NCI-H1092 (cell line): ENCODE measurements at places on chromosomes 12 and 14.

GRCh38 chr12:124190312-124191023 is 104.4 kb upstream of the RFLNA start:
- no peak for DNase-seq

GRCh38 chr14:91987192-91987591 is 39.7 kb upstream of the FBLN5 start:
- DNase-seq = no peak

- no peak for DNase-seq
These were observed 41.5 kb upstream of the ANKS1B start for GRCh38 chr12:100026241-100026640.

DNA sequence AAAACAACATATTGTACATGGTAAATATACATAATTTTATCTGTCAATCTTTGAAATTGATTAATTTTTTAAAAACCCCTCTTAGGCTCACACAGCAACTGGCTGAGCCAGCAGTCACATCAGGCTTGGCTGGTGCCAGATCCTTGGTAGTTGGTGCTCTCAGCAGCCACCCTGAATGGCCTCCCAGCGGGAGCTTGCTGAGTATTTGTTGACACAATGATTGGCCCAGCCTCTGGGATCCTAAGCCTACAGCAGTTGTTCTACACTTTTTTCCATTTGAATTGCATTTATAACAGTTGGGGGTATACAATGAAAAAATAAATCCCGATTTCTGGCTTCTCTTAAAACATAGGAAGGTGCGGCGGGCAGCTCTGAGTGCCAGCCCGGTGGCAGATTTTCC is 11.1 kb downstream of the PRKAB1 start:
- peak; percentile 87 for DNase-seq

DNA sequence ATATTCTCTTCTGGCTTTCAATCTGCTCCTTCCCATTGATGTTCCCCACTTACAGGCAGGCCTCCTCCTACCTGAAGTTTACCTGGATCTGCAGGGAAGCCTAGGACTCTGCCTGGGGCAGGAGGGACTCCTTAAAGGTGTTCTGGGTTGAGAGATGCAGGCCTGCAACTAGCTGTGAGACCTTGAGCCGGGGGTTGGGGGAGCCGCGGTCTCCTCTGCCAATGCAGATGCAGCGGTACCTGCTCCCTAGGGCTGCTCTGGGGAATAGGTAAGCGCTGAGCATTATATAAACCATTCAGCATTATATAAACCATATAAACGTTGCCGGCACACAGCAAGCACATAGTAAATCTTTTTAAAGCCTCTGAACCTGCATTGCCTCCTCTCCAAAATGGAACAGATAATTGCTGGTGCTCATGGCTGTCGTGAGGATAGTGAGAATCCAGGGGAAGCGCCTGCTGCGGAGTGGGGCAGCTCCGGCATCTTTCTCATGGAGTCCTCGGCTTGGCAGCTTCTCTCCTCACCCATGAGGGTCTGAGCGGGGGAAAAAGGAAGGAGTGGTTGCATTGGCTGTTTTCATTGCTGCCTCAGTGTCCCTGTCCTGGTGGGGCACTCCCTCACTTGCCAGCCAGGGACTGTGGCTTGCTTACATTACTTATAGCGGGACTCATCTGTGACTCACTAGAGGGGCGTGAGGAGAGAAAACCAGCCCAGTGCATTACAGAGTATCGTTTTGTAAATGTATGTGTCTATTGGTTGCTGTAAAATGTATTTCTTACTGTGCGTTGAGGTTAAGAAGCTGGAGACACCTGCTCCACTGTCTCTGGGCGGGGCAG is 12.5 kb upstream of the KRT80 start:
- no peak for DNase-seq

DNA sequence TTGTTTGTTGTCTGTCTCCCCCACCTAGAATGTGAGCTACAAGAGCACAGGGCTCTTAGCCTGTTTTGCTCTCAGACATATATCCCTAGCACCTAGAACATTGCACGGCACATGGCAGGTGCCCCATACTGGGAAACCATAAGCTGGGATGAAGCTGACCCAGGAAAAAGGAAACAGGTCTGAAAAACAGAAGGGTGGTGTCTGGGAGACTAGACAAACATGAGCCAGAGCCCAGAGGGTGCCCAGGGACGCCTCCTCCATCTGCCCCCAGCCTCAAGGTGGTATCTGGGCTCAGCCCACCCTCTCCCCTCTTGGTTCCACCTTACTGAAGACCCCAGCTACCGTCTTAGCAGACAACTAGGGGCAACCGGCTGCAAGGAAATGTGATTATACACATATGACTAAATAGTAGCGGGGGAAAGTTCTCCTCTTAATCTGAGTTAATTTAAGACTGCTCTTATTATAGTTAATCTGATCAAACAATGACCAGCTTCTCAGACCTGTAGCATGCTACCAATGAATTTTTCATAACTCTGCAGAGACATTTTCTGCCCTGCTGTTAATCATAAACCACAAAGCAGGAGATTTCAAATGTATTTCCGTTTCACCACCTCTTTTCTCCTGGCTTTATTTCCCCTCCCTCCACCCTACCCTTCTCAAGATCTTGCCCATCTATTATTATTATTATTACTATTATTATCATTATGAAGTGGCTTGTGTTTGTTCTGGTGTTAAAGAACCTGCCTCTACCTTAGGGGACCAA is 31.9 kb downstream of the KSR2 start:
- no peak for DNase-seq

DNA sequence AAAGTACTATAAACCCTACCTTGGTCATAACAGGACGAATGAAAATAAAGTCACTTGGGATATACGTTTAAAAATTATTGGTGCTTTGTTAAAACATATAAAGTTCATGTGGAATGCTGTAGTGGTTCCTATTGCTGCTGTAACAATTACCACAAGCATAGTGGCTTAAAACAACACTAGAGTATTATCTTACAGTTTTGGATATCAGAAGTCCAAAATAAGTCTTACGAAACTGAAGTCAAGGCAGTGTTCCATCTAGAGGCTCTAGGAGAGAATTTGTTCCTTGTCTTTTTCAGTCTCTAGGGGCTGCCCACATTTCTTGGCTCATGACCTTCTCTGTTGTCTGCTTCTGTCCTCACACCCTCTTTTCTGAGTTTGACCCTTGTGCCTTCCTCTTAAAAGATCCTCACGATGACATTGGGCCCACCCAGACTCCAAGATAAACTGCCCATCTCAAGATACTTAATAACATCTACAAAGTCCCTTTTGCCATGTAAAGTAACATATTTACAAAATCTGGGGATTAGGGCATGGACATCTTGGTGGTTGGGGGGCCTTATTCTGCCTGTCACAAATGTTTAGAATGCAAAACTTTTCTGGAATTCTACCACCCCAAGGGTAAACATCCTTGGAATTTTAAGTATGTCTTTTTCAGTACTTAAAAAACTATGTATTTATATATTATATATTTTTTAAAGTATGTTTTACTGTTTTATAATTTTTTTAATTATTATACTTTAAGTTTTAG is 178.1 kb downstream of the ETNK1 start:
- no peak for DNase-seq

DNA sequence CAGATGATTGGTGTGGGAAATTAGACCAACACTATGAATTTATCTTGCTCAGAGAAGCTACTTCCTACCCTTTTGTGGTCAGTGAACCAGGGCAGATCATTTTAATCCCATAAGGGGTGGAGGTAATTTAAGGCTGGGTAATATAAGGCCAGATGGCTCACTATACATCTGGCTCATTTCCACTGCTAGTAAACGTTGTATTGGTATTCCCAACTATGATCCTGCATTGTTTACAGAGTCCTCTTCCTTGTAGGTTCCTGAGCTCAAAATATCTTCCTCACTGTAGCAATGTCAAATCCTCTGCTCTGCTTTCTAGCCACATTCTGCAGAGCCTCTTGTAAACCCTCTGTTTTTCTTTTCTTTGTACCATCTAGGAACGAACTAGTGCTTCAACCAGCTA is 93.0 kb upstream of the MGAT4C start:
- no peak for DNase-seq

DNA sequence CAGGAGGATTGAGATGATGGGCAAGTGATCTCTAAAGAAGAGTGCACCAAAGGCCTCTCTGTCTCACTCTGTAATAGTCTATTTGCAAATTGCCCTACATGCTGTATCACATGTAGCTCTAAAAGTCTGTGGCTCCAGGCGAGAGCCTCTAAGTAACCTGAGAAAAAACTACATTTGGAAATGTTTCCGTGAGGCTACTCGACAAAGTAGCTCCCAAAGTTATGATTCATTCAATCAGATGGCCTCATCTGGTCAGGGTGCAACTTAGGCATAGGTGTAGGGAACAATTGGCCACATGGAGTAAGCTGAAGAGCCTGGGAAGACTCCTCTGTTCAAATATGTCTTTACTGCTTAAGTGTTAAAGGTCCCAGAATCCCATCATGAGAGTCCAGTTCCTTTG is 155.4 kb upstream of the PLEKHG7 start:
- no peak for DNase-seq

- DNase-seq = peak; percentile 26
These were observed 22.2 kb downstream of the MANSC1 start for GRCh38 chr12:12327802-12328201.

GRCh38 chr14:89243741-89244140 is 173.3 kb downstream of the FOXN3 start:
- DNase-seq = no peak

- no peak for DNase-seq
These were observed 11.1 kb upstream of the CNTN1 start for GRCh38 chr12:40681148-40681547.

DNA sequence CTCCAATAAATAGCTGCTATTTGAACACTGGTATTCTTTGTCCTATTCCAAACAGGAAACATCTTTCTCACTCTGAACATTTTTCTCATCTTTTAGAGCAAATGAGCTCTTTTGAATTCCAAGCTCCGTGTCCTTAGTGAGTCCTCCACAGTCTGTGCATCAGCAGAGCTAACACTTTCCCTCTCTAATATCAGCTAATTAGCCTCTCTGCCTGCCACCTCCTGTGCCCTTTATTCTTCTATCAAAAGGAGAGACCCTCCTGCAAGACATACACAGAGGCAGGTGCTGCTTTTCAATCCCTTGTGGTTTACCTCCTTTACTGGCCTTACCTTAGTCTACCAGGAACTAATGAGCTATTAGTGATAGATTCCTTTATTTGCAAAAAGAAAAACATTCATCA is 178.5 kb downstream of the SLC35F4 start:
- DNase-seq = peak; percentile 53

DNA sequence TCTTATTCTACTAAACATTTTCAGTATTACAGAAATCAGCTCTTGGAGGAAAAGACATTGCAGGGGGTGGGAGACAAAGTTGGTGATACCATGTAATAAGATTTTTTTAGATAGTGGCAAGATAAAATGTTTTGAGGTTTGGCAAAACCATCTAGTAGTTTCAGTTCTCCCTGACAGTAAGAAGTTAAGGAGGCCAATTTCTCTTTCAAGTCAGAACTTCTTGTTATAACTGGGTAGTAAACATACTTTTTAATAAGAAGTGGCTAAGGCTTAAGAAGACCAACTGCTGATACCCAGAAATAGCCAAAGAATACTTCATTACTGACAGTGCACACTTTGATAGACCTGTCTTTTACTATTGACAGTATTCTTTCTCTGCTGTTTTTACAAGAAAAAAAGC is 452.3 kb downstream of the DIO2 start:
- DNase-seq = no peak

GRCh38 chr12:18457362-18457761 is 196.0 kb downstream of the PIK3C2G start:
- DNase-seq = no peak

GRCh38 chr14:30786701-30787100 is 87.7 kb upstream of the COCH start:
- no peak for DNase-seq

GRCh38 chr14:24674204-24674970 is 40.4 kb upstream of the GZMB start:
- DNase-seq = no peak

DNA sequence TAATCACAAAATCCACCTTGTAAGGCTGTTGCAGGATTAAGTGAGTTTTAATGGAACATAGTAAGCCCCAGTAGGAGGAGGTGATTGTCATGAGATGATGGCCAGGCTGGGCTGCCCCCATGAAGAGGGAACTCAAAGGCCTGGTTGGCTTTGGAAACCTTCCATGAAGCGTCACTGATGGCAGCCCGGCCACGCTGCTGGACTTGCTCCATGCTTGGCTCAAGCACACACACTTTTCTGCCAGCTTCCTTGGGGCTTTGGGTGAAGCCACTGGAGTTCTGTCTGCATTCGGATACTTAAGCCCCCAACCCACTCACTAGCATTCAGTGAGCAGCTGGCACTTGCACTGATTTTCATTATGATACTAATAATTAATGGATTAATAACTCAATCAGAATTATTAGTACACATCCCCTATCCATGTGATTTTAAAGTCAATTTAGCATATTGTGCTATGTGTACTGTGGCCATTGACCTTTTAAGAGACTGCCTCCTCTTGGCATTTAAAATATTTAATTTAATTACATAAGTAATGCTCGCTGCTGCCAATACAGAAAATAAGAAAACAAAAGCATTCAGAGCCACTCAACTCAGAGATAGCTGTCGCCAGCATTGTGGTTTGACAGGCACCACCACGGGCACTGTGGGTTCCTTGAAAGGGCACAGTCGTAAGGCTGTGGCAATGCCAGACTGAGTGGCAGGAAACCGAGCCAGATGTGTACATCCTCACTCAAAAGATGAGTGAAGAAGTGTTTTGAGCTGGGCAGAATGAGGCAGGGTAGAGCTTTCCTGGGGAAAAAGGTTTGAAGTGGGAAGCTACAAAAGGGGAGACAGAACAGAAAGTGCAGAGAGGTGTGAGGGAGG is 15.9 kb downstream of the KRT85 start:
- no peak for DNase-seq

DNA sequence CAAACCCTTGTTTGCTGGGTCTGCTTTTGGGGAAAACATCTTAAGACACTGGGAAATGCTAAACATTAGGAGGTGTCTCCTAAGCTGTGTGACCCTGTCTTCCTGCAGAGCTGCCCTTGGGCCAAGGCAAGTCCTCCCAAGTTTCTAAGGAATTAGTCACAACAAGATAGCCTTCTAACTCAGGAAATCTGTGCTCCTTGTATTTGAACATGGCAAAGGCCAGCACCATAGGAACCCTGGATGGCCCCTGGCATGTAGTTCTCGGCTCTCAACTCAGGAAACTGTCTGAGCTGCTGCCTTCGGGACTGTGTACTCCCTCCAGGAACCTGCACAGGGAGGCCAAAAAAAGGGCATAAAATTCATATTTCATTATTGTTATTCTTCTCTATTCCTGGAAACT is 37.6 kb upstream of the LTBP2 start:
- no peak for DNase-seq

GRCh38 chr14:101289230-101289690 is 272.0 kb upstream of the DIO3 start:
- DNase-seq = no peak

DNA sequence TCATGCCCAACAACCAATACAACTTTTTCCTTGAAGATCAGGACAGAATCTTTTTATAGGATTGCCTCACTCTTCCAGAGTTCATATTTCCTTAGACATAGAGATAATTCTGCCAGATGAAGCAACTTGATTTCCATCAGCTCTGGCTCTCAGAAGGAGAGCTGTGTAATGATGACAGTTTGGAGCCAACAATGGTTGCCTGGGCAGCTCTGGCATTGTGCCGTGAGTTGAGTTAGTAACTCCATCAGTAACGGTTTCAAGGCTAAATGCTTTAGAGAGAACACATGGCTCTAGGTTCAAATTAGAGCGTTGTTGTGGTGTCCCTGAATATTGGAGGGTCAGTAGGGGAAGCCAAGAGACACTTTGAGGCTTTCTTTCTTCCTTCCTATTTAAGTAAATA is 501.7 kb upstream of the SEL1L start:
- DNase-seq = no peak

GRCh38 chr14:23566778-23567185 is 809 bp downstream of the AP1G2 start:
- DNase-seq = no peak

GRCh38 chr12:103495469-103496456 is at the start of gene C12orf42:
C12orf42 (minus strand) TSS chr12:103495968; CDS start chr12:103478426, 17,542 bp downstream.
- DNase-seq = peak; percentile 68
